ENCODE measurements at places on chromosomes 1 and 21. TPM values are rescaled to one million over a fixed set of nuclear protein-coding genes. Genes with fewer than 3 reads are reported as not detected.

- no peak overlapping the region for H3K4me3 ChIP-seq
- H3K4me1 ChIP-seq = peaks cover 3% of the 10 kb centered on the region
- no peak overlapping the region for H3K27ac ChIP-seq
These were observed 281.4 kb downstream of the RPS6KC1 start for GRCh38 chr1:213332491-213332890.

- peak overlapping the region; percentile 17 for H3K4me3 ChIP-seq
- H3K27ac ChIP-seq = peak overlapping the region; percentile 42
- H3K36me3 ChIP-seq = no peaks in the 10 kb centered on the region
- no peaks in the 10 kb centered on the region for H3K27me3 ChIP-seq
These were observed 27.5 kb downstream of the ARID1A start for GRCh38 chr1:26723013-26723991.

GRCh38 chr1:151549199-151549598, 9.1 kb downstream of the TUFT1 start:
- no peak overlapping the region for H3K4me3 ChIP-seq
- peaks cover 50% of the 10 kb centered on the region for H3K4me1 ChIP-seq
- no peaks in the 10 kb centered on the region for H3K36me3 ChIP-seq
- peak; percentile 41 for DNase-seq
- no peaks in the 10 kb centered on the region for H3K27me3 ChIP-seq

- no peaks in the 10 kb centered on the region for H3K27me3 ChIP-seq
- H3K4me1 ChIP-seq = no peaks in the 10 kb centered on the region
- H3K27ac ChIP-seq = no peak overlapping the region
- H3K36me3 ChIP-seq = no peaks in the 10 kb centered on the region
- H3K4me3 ChIP-seq = no peak overlapping the region
These were observed 330.1 kb downstream of the PLPP3 start for GRCh38 chr1:56249234-56249633.

- DNase-seq = no peak
- H3K36me3 ChIP-seq = no peaks in the 10 kb centered on the region
- no peak overlapping the region for H3K4me3 ChIP-seq
These were observed 13.2 kb downstream of the TMEM81 start for GRCh38 chr1:205071028-205071409.

Gene LACTBL1
- total RNA-seq = not detected

Gene PER3
- total RNA-seq = 2.8 TPM

Gene SPATA45
- total RNA-seq = not detected

Gene AGMAT
- total RNA-seq = 2.2 TPM

Gene SRGAP2
- 51.1 TPM for total RNA-seq

Gene C1orf74
- 2.3 TPM for total RNA-seq

Gene KCNJ6
- 0.13 TPM for total RNA-seq

All from GM23248 (cell line).